ENCODE measurements at places on chromosomes 5 and 9. TPM values are rescaled to one million over a fixed set of nuclear protein-coding genes. Genes with fewer than 3 reads are reported as not detected.
A peak's percentile ranks its signal among the peaks of the same experiment; 100 is the strongest.

GRCh38 chr5:135497971-135498636 is 37.7 kb downstream of the NEUROG1 start:
- H3K27me3 ChIP-seq = peaks cover 44% of the 10 kb centered on the region
- DNase-seq = no peak
- no peak overlapping the region for H3K4me3 ChIP-seq

DNA sequence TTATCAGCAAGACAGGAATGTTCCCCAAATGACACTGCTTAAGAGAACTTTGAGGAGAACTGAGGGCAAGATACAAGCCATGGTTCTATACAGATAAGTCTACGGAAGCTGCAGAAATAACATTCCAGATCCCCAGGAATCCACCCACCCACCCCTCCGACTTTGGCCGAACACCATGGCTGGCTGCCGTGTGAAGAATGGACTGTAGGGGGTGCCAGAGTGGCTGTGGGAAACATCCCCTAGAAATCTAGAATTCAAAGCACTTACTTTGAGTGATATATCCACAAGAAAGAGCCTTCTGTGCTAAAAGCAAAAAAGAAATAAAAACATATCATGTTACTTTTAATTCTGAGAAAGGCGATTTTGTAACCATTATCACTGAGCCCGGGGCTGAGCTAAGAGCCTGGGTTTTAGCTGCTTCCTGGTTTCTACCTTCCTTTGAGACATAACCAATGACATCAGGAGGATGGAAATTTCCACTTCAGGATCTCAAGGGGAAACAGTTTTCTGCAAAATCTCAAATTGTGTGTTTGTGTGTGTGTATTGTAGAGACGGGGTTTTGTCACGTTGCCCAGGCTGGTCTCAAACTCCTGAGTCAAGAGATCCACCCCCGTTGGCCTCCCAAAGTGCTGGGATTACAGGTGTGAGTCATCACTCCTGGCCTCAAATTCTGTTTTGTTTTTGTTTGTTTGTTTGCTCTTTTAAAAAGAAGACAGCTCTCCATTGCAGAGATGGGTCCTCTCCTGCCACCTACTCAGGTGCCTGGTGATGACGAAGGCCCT is 36.4 kb downstream of the GGTA1 start:
- no peak overlapping the region for H3K4me3 ChIP-seq
- H3K36me3 ChIP-seq = no peaks in the 10 kb centered on the region
- peak; percentile 69 for DNase-seq

- DNase-seq = no peak
- H3K36me3 ChIP-seq = no peaks in the 10 kb centered on the region
- no peaks in the 10 kb centered on the region for H3K4me1 ChIP-seq
- H3K27me3 ChIP-seq = no peaks in the 10 kb centered on the region
These were observed 553.5 kb downstream of the CSNK1G3 start for GRCh38 chr5:124065508-124065907.

DNA sequence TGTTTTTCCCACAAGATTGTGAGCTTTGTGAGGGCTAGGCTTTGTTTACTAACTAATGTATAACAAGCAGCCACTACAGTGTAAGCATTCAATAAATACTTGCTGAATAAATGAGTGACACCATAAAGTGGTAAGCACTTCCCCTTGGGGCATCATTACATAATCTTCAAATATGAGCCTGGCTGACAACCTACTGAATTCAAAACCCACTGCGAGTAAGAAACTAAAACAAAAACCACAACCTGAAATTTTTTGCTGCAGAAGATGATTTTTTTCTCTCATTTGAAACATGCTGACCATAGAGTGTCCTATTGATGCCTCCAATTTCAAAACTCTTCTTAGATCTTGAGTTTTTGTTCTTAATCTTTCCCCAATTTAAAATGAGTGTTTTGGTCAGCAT is 331.3 kb upstream of the CCNG1 start:
- no peaks in the 10 kb centered on the region for H3K27me3 ChIP-seq
- no peaks in the 10 kb centered on the region for H3K36me3 ChIP-seq

- no peak overlapping the region for H3K4me3 ChIP-seq
- no peak for DNase-seq
- no peaks in the 10 kb centered on the region for H3K27me3 ChIP-seq
These were observed 33.9 kb downstream of the UNC13B start for GRCh38 chr9:35195683-35196082.

DNA sequence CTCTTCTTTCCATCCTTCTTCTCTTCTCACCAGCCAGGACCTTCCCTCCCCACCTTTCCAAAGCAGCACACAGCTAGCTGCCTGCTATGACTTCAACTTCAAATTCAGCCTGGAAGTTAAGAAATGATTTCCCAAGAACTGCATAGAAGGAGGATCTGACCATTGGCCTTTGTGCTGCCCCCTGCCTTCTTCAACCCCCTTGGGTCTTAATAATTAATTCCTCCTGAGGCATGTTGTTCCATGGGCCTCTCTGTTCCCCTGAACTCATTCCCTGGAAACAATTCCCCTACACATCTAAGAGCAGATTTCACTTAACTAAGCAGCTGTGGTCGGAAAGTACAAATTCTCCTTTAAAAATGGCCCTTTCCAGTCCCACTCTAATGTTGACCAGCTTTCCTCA is 62.4 kb downstream of the ADAMTS12 start:
- no peak overlapping the region for H3K4me3 ChIP-seq
- H3K27me3 ChIP-seq = peaks cover 13% of the 10 kb centered on the region
- DNase-seq = no peak
- H3K27ac ChIP-seq = no peak overlapping the region

DNA sequence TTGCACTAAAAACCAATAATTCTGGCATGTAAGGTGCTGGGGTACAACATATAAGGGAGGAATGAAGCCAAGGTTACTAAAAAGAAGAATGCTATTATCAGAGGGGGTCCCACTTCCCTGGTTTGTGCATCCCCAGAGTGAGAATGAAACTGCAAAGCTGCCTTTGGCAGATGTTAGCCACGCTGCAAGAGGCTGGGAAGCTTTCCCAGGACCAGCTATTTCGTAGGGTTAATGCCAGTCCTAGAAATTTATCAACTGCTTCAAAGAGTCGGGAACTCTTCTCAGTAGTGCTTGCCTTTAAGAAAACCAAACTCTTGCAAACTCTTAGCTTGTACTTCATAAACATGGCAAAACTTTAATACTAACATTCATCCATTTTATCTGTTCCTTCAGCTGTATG is 87.5 kb upstream of the NR5A1 start:
- no peaks in the 10 kb centered on the region for H3K36me3 ChIP-seq
- no peak overlapping the region for H3K27ac ChIP-seq
- H3K4me1 ChIP-seq = no peaks in the 10 kb centered on the region

- no peaks in the 10 kb centered on the region for H3K27me3 ChIP-seq
- no peak overlapping the region for H3K4me3 ChIP-seq
- H3K4me1 ChIP-seq = no peaks in the 10 kb centered on the region
- no peak overlapping the region for H3K27ac ChIP-seq
- H3K36me3 ChIP-seq = no peaks in the 10 kb centered on the region
These were observed 51.3 kb upstream of the RGMB start for GRCh38 chr5:98722188-98722587.

DNA sequence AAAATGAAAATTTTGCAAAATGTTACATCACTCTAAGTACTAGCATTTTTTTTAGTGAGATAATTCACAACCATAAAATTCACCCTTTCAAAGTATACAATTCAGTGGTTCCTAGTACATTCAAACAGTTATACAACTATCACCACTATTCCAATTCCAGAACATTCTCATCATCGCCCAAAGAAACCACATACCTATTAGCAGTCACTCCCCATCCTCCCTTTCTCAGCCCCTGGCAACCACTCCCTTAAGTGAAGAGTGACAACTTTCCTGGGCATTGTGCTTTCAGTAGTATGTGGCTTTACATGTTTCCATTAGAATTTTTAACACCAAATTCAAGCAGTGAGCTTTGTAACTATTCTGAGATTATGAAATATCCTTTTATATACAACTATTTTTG is 81.4 kb downstream of the RASEF start:
- H3K27me3 ChIP-seq = peaks cover 2% of the 10 kb centered on the region
- no peak overlapping the region for H3K4me3 ChIP-seq
- H3K36me3 ChIP-seq = no peaks in the 10 kb centered on the region
- H3K27ac ChIP-seq = no peak overlapping the region
- H3K4me1 ChIP-seq = no peaks in the 10 kb centered on the region
- DNase-seq = no peak

DNA sequence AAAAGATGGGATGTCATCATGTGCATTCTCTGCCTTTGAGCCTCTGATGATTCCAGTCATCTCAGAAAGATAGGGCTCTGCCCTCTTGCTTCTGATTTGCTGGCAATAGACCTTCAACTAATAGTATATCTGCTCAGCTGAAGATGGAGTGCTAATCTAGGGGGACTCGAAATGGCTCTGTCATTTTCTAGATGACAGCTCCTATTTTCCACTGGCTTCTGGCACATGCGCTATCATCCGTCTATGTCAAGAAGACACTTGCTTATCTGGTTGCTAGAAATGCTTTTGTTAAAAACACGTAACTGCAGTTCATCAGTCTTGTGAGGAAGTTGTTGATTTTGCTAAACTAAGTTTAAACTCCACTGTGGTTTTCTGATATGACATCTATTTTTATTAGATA is 265.5 kb upstream of the ZNF608 start:
- H3K27me3 ChIP-seq = no peaks in the 10 kb centered on the region
- H3K4me1 ChIP-seq = no peaks in the 10 kb centered on the region
- no peak for DNase-seq
- no peak overlapping the region for H3K27ac ChIP-seq
- no peaks in the 10 kb centered on the region for H3K36me3 ChIP-seq
- H3K4me3 ChIP-seq = no peak overlapping the region

DNA sequence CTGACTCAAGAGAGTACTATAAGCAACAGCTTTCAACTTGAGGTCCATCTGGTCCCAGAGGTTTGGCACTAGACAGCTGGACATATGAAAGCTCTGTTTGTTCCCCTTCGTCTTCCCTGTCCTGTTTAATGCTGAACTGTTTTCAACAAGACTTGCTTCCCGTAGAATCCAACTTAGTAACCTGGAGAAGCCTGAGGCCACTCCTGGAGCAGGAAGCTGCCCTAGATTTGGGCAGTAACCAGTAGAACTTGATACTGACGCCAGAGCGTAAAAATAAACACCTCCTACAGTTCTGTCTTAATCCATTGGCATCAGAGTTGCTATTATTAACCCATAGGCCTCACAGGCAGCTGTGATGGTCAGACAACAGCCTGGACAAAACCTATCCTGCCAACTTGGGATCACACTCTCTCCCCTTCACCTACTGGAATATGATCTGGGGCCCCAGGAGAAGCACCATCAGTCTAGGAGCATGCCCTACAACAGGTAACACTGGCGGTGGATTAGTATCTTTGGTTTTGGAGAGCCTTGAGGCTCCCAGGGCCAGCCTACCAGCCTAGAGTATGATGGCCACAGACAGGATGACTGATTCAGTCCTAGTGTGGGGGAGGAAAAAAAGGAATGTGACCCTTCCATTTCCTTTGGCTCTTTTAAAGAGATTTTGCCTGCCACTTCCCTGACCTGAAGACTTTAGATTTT is 29.2 kb downstream of the RUSC2 start:
- no peak overlapping the region for H3K27ac ChIP-seq
- H3K4me3 ChIP-seq = no peak overlapping the region
- no peaks in the 10 kb centered on the region for H3K36me3 ChIP-seq
- no peaks in the 10 kb centered on the region for H3K27me3 ChIP-seq

DNA sequence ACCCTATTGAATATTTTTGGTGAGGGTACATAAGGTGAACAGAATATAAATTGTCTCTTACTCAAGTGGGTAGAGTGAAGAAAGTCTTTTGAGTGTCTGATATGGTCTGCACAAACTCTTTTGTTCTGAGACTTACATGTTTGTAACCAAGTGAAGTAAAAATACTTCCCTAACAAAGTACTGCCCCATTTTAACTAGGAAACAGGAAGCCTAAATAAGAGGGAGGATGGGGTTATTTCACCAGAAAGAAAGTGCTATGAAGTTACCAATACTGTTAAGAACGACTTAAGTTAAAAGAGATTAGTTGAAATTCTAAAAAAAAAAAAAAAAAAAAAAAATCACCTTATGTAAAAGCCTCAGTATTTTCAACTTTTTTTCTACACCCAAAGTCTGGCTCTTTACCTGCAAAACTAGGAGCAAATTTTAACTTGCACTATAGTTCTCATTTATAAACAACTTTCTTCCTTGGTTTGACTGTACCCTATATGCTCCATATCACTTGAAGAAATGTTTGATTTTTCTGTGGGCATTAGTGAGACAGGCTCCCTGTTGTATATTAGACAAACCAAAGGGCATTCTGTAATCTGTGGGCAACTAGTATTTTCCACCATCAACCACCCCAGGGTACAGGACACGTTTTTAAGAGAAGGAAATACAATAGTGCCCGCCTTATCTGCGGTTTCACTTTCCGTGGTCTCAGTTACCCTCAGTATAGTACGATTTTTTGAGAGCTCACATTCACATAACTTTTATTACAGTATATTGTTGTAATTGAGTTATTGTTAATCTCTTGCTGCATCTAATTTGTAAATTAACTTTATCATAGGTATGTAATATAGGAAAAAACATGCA is 127.7 kb downstream of the NR3C1 start:
- no peaks in the 10 kb centered on the region for H3K27me3 ChIP-seq
- no peak for DNase-seq
- peaks cover 24% of the 10 kb centered on the region for H3K36me3 ChIP-seq

DNA sequence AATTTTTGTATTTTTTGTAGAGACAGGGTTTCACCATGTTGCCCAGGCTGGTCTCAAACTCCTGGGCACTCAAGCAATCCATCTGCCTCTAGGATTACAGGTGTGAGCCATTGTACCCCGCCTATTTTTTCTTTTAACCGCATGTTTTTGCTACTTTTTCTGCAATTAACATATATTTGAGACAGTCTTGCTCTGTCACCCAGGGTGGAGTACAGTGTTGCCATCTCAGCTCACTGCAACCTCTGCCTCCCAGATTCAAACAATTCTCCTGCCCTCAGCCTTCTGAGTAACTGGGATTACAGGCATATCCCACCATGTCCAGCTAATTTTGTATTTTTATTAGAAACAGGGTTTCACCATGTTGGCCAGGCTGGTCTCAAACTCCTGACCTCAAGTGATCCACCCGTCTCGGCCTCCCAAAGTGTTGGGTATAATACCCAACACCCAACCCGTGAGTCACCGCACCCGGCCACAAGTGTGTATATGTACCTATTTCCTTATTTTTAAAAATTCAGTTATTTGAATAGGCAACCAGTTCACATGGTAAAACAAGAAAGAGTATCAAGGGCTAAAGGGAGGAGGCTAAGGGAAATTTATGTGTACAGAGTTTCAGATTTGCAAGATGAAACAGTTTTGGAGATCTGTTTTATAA is 13.3 kb downstream of the PHAX start:
- peaks cover 43% of the 10 kb centered on the region for H3K36me3 ChIP-seq
- peaks cover 14% of the 10 kb centered on the region for H3K4me1 ChIP-seq
- H3K27ac ChIP-seq = peak overlapping the region; percentile 29
- DNase-seq = no peak
- H3K4me3 ChIP-seq = no peak overlapping the region
- H3K27me3 ChIP-seq = no peaks in the 10 kb centered on the region

DNA sequence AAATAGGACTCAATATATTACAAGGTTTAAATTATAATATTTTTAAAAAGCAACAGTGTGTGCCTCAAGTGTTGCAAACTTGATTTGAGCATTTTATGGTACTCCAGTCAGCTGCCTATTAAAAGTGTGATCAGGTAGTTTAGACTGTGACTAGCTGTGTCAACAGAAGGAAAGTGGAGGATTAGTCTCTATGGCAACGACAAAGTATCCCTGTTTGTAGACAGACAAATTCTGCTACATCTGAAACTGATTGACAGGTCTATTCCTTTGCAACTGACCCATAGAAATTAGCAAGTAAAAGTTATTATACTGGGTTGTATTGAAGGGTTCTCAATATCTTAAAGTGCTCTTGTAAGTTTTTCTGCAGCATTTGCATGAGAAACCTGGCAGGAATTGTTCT is 249.8 kb upstream of the ARRDC3 start:
- no peaks in the 10 kb centered on the region for H3K27me3 ChIP-seq
- no peak overlapping the region for H3K27ac ChIP-seq
- H3K4me3 ChIP-seq = no peak overlapping the region
- H3K4me1 ChIP-seq = no peaks in the 10 kb centered on the region
- H3K36me3 ChIP-seq = no peaks in the 10 kb centered on the region

ERAP2 gene
- 51.3 TPM for total RNA-seq

NUTM2F gene
- total RNA-seq = not detected

RABGAP1 gene
- 23.9 TPM for total RNA-seq

SLC6A7 gene
- total RNA-seq = not detected

Measured in activated CD4-positive, alpha-beta T cell treated with anti-CD3 and anti-CD28 coated beads, Interleukin-2, amount 10 ng/mL, durations not matched to agents 24 days and 14 days (primary cell).